Head of caudate nucleus (tissue), 42 donors: ENCODE measurements at places on chromosomes 5 and 9.

GRCh38 chr9:137077010-137077747 lies at the start of gene UAP1L1:
Gene UAP1L1, plus strand, starts transcription at chr9:137077517. Its CDS starts 16 bp downstream, at chr9:137077533.
- DNase-seq = peak; percentile 89

- no peak for DNase-seq
Observed at GRCh38 chr5:116291271-116291670, 206.4 kb downstream of the COMMD10 start.

DNA sequence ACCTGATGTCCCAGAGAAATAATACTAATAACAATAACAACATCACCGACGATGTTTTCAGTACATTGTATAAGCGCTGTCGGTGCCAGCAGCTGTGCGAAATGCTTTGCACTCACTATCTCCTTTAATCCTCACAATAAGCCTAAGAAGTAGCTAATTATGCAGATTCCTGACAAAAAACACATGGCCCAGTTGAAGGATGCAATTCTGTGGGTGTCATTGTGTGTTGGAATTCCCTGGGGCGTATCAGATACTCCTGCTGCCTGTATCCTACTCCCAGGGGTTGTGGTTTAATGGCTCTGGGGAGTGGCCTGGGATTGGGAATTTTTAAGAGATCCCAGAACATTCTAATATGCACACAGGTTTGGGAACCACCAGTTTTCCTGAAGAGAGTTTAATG lies 154.0 kb downstream of the RGS3 start:
- no peak for DNase-seq

- DNase-seq = no peak
Observed at GRCh38 chr9:98375138-98375726, 119.8 kb upstream of the TBC1D2 start.

- no peak for DNase-seq
Observed at GRCh38 chr5:174733836-174734235, 9.5 kb downstream of the MSX2 start.

GRCh38 chr5:169814522-169814921 lies 165.8 kb downstream of the INSYN2B start:
- DNase-seq = no peak

GRCh38 chr5:56566374-56567249 lies 248.7 kb upstream of the MAP3K1 start:
- no peak for DNase-seq

DNA sequence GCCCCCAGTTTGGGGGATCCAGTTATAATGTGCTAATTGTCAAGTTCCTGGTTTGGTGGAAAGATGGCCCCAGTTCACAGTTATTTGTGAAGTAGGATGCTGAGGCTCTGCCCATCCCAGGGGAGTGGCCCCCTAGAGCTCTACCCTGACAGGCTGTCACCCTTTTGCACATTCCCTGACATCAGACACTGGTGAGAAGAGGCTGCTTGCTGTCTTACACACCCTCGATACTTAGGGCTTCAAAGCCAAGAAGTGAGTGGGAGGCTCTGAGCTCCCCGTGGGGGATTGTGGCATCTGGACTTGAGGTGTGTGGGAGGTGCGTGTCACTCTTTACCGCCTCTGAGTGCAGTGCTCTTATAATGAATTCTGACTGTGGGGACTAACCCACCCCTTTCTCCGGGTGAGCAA lies 168.5 kb downstream of the DOCK2 start:
- peak; percentile 53 for DNase-seq

DNA sequence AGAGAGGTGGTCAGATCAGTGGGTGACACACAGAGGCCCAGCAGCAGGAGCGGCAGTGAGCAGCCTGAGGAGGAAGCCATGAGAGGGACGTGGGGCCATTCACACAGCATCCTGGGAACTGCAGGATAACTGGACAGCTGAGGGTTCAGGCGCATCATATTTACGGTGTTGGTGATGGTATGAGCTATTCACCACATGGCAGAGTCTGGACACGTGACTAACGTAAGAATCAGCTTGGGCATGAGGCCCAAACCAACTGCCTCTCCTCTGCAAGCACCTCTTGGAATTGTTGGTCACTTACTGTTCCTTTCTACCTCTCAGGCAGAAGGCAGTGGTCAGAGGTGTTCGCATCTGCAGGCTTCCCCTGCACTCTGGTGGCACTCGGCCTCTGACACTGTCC lies 141.1 kb downstream of the ENTREP1 start:
- no peak for DNase-seq

- no peak for DNase-seq
Observed at GRCh38 chr5:31096238-31096865, 97.1 kb upstream of the CDH6 start.

GRCh38 chr5:78810098-78810920 lies 161.7 kb upstream of the LHFPL2 start:
- no peak for DNase-seq

DNA sequence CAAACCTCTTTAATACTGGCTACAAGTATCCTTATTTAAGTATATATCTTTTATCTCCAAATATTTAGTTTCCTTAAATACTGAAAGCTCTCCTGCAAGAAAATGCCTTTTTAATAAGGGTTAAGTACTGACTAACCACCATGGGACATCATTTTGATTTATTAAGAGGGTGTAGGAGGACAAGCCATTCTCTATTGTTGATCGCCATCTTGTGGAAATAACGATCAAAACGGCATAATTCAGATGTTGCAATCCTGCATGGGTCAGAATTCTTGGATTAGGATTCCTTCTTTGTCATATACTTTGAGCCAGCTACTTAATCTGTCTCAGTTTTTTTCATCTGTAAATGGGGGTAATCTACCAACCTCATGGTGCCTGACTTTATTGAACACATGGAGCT lies 28.7 kb upstream of the C5orf46 start:
- no peak for DNase-seq

GRCh38 chr5:136766456-136766855 lies 401.1 kb upstream of the TRPC7 start:
- no peak for DNase-seq

DNA sequence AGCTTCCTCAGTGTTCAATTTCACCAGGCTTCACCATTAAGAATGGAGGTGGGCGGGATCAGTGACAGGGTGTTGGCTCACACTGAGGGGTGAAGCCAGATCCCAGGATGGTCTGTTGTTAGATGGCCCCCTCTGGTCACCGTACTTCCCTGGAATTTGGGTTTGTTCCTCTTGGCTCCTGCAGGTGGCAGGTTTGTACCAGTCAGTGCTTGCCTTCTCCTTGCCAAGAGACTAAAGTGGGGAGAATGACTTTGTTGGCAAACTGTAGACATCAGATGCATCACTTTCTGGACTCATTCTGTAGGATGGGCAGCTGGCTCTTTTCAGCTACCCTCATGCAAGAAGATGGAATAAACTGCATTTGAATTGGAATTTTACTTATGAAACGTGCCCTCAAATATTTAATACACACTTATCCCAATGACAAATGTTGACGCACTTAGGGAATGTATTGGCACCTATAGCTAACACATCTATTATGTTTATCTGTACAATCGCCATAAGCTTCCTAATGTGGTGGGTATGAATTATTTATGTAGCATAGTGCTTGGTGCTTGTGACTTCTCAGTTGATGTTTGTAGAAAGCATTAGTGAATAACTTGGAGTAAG lies 31.4 kb upstream of the ANKRD55 start:
- DNase-seq = peak; percentile 12

GRCh38 chr9:6819112-6819511 lies 61.3 kb downstream of the KDM4C start:
- DNase-seq = no peak

DNA sequence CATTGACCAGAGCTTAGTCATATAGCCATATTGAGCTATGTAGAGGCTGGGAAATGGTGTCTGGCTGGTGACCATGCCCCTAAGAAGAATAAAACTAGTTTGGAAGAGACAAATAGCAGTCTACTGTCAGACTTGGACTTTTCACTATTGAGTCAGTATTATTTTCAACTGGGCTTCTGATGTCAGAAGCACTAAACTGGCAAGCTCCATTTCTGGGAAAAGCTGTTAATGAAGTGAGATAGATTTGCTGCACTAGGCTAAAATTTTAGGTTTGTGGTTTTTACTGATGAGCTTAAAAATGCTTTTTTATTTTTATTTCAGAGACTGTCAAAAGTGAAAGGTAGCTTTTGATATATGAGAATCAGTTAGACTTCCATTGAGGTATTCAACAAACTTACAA lies 220.2 kb downstream of the RAB3C start:
- DNase-seq = no peak

- no peak for DNase-seq
Observed at GRCh38 chr9:106085479-106085878, 391.1 kb downstream of the TMEM38B start.

GRCh38 chr5:138035605-138036537 lies 3.0 kb upstream of the FAM13B start:
- DNase-seq = peak; percentile 38

DNA sequence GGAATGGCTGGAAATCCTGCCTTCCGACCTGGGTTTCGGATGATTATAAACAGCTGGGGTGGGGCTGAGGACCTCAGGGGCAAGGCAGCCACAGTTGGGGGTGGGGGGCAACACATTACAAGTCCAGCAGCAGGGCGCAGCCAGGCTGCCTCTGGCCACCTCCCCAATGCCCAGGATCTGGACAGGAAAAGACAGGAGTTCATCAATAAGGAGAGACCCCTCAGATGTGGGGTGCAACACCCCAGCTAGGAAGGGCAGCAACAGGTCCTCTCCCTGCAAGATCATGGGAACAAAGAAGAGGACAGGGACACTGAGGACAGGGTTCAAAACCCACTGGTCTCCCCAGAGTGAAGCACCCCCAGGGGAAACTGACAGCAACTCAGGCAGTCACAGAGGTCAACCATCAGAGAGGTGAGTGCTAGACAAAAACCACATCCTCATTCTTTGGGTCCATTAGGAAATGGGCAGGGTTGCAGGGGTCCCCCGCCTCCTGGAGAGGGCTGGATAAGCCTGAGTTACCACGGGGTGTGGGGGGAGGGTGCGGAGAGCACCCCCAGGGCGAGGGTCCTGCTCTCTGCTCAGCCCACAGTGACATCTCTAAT lies 33.5 kb downstream of the SEMA4D start:
- DNase-seq = no peak

DNA sequence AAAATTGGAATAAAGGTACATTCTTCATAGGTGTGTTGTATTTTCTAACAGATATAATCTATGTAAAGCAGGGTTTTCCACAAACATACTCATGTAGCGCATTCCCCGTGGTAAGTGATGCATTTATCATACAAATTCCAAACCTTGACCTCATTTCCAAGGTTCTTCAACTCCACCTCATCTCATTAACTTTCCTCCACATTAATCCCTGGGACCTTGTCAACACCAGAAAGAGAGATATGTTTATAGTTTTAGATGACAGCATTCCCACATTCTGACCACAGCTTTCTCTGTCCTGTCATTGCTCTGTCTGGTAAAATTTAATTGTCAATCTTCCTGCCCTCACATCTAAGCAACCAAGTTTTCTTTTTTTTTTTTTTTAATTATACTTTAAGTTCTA lies 415.1 kb downstream of the TMEM161B start:
- no peak for DNase-seq

- DNase-seq = no peak
Observed at GRCh38 chr5:150642567-150642927, 2.1 kb downstream of the SYNPO start.

DNA sequence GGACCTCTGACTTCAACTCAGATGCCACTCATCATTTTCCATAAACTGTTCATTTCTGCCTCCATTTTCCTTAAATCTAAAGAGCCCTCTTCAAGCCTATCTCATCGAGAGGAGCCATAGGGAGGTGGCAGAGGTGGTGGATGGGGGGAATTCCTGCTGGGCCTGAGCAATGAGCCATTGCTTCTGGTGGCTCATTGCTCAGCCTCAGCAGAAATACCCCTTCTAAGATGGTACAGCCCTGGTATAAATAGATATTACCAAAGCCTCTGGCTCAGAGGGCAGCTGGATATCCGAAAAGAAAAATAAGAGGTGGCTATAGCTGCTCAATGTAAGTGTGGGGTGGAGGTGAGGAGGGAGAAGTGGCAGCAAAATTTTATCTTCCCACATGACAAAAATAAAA lies 313.5 kb downstream of the CAAP1 start:
- DNase-seq = no peak

- DNase-seq = no peak
Observed at GRCh38 chr9:69283003-69283402, 42.0 kb upstream of the ENTREP1 start.

- no peak for DNase-seq
Observed at GRCh38 chr9:99180199-99180598, 41.5 kb downstream of the ALG2 start.

GRCh38 chr9:18385696-18386490 lies 88.1 kb upstream of the ADAMTSL1 start:
- no peak for DNase-seq

DNA sequence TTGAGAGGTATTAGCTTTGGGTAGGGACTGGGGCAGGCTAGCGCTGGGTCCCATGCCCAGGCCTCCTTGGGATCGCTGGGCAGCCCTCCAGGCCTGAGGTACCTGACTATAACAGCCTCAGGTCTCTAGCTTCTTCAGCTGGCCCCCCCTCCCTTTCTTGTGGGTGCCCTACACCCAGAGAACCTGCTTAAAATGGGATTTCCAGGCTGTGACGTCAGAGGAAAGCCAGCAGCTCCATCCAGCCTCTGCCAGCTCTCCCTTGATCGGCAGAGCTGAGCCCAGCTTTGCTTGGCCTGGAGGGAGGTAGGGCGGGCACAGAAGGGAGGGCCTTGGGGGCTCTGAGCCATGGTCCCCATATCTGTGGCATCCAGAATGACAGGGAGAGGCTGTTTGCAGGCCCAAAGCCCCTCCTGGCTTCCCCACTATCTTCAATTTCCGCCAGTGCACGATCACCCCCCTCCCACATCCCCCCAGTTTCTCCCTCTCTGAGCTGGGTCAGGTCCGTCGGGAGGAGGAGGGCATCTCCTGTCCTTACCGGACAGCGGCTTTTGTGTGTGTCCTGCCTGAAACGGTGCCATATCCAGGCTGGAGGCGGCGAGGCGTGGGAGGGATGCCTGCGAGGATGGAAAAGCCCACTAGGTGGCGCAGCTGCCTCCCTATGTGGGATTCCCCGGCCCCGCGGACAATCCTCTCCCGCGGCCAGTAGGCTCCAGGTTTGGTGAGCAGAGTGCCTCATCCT lies 10.8 kb downstream of the REEP2 start:
- peak; percentile 84 for DNase-seq

DNA sequence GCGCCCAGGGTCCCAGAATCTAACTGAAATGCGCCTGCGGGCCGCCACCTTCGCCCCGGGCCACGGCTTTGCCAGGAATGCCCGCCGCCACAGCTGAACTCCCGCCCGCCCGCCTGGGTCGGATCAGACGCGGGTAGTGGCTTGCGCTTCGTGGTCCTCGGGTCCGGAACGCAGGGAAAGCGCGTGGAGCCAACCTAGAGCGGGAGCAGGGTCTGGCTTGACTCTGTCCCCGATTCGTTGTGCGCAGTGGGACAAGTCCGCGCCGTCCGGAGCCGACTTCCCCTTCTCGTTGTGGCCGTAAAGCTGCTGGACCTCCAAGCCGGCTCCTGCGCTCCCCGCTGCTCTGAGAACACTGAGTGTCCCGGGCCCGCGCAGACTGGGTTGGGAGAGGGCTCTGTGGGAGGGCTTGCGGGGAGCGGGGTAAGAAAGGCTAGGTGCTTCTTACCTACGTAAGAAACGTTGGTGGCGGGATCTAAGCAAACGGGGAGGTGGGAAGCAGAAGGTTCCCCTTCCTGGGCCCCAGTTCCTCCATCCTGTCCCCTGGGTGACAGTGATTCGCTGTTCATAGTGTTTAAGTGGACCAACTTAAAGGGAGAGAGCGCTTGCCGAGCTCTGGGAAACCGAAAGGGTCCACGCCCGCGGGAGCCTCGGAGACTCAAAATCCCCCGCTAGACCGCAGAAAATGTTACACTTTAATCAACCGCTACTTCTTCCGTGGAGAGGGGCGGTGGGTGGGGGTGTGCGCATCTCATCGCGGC lies 4.4 kb upstream of the FOXE1 start:
- no peak for DNase-seq
